ENCODE measurements at places on chromosomes 6 and 20.

DNA sequence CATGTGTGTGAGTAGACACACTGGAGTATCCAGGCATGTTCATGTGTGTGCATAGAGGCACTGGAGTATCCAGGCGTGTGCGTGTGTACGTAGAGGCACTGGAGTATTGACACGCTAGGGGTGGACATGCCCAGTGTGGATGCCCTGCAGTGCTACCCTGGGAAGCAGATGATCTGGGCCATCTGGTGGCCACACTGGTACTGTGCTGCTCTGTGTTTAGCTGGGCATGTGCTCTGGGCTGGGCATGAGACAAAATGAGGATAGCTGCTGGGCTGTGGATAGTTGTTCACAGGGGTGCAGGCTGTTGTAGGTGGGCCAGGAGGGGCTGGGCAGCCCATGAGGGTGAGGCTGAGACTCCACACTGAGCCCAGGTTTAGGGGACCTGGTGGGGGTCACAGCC lies 24.0 kb upstream of the NPBWR2 start:
- DNase-seq, result no peak

GRCh38 chr6:169669147-169669546 lies 32.7 kb downstream of the WDR27 start:
- no peak for DNase-seq

GRCh38 chr6:143878272-143878760 lies 14.0 kb downstream of the ZC2HC1B start:
- no peak for DNase-seq

GRCh38 chr20:58141971-58142842 lies 86.2 kb downstream of the ANKRD60 start:
- DNase-seq, result peak; percentile 65

DNA sequence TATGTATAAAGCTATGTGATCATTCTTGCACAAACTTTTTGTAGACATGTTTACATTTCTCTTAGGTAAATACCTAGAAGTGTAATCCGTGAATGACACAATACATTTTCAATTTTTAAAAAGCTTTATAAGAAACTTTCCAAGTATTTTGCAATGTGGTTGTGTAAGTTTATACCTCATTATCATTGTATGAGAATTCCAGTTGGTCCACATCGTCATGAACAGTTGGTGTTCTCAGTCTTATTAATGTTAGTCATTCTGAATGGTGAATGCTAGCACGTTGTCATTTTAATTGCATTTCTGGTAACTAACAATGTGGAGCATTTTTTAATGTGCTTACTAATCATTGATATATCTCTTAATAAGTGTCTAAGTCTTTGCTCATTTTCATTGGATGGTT lies 116.5 kb upstream of the F13A1 start:
- no peak for DNase-seq
